NCI-H774 (cell line): ENCODE measurements at places on chromosomes 1 and 21.

- DNase-seq = no peak
Measured at GRCh38 chr21:39913706-39914305, 46.6 kb downstream of the PCP4 start.

GRCh38 chr1:58929671-58930325 is 146.0 kb upstream of the JUN start:
- no peak for DNase-seq

GRCh38 chr1:229148743-229149142 is 122.2 kb upstream of the RAB4A start:
- DNase-seq = no peak

DNA sequence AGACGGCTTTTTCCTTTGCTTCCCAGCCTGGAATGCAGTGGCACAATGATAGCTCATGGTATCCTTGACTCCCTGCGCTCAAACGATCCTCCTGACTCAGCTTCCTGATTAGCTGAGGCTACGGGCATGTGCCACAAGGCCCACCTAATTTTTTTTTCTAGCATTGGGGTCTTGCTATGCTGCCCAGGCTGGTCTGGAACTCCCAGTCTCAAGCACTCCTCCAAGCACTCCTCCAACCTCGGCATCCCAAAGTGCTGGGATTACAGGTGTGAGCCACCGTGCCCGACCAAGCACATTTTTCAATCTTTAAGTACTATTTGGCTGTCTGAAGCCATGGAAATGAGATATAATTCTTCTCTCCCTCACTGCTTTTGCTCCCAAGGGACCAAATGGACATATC is 58.7 kb downstream of the MAB21L3 start:
- no peak for DNase-seq

GRCh38 chr1:147515045-147515869 is 26.0 kb upstream of the BCL9 start:
- DNase-seq = peak; percentile 84

- DNase-seq = no peak
Measured at GRCh38 chr1:220757441-220757840, 9.3 kb downstream of the MTARC2 start.

DNA sequence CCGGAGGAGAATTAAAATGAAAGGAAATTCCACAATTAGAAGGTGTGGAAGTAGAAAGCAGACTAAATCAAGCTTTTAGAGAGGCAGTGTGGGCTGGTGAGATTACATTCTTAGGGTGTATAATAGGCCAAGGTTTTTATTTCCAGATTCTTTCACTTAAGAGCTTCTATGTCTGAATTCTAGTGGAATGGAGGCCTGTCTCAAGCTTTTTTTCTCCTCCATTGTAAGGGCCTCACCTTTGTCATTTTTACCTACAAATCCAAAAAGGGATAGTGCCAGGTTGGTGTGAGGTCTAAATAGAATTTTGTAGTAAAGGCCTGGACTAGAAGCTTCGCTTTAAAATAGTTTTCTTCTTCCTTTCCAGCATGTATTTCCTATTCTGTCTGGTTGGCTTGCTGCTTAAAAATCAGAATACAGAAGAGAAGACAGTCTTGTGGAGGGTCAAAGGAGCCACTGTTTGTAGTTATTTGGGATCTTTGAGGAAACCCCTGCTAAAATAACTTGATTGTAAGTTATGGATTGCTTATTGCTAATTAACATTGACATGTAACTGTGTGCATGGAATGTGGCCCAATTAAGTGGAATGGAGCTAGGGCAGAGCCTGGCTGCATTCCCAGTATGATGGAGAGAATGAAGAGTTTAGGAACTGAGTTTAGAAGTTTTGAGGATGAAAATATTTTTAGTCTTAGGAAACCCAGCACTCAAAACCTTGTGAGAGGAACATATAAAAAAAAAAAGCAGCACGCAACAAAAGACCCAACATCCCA is 162.5 kb upstream of the B3GALT2 start:
- DNase-seq = no peak

- no peak for DNase-seq
Measured at GRCh38 chr1:11214698-11215380, 25.7 kb downstream of the ANGPTL7 start.

DNA sequence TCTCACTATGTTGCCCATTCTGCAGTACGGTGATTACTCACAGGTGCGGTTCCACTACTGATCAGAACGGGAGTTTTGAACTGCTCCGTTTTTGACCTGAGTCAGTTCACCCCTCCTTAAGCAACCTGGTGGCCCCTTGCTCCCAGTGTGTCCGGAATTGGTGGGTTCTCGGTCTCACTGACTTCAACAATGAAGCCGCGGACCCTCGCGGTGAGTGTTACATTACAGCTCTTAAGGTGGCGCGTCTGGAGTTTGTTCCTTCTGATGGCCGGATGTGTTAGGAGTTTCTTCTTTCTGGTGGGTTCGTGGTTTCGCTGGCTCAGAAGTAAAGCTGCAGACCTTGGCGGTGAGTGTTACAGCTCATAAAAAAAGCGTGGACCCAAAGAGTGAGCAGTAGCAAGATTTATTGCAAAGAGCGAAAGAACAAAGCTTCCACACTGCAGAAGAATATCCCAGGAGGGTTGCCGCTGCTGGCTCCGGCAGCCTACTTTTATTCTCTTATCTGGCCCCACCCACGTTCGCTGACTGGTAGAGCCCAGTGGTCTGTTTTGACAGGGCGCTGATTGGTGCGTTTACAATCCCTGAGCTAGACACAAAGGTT is 17.6 kb upstream of the PARP1 start:
- DNase-seq = no peak

DNA sequence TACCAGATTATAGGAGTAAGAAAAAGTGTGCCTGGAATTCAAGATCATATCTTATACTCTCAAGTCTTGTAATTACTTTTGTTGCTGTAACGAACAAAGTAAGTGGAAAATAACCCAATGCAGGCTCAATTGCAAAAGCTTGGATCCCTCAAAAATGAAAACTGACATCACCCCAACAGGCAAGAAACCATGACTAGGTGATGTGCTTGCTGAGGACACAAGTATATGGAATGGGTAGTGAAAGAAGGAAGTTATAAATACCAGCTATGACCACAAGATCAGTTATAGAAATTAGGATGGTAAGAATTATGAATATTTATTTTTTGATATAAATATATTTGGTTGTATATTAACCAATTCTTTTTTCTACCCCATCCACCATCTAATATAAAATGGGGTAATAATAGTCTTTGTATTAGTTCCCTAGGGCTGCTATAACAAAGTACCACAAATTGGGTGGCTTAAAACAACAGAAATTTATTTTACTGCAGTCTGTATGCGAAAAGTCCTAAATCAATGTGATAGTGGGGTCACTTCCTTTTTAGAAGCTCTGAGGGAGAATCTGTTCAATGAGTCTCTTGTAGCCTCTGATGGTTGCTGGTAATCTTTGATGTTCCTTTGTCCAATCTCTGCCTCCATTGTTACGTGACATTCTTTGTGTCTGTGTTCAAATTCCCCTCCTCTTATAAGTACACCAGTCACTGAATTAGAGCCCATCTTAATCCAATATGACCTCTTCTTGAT is 45.0 kb downstream of the DUSP10 start:
- DNase-seq = no peak

DNA sequence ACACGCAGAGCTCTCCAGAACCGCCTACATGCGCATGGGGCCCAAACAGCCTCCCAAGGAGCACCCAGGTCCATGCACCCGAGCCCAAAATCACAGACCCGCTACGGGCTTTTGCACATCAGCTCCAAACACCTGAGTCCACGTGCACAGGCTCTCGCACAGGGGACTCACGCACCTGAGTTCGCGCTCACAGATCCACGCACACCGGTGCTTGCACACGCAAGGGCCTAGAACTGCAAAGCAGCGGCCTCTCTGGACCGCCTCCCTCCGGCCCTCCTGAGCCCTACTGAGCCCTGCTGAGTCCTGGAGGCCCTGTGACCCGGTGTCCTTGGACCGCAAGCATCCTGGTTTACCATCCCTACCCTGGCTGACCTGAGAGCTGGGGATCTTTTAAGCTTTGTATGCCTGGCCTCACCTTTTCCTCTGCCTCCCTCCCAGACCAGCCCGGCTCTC is 8.3 kb downstream of the OLIG2 start:
- DNase-seq = no peak
